ENCODE measurements at places on chromosomes 11 and 22.

DNA sequence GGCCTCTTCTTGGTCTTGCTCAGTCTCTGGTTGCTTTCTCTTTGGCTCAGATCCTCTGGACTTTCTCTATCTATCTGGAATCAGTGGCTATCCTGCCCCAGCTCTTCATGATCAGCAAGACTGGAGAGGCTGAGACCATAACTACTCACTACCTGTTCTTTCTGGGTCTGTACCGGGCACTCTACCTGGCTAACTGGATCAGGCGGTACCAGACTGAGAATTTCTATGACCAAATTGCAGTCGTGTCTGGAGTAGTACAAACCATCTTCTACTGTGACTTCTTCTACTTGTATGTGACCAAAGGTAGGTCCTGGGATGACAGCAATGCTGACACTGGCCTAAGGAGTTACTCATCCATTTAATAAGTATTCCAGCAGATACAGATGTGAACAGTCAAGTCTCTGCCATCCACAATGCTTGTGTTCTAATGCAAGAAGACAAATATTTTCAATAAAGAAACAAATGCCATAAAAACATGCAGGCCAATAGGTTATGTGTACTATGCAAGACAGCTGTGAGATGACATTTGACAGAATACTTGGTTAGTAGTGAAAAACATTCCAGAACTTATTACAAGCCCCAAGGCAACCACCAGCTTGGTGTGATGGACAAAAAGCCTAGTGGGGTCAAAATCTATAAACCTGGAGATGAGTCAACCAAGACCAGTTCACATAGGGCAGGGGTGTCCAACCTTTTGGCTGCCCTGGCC lies 13.4 kb downstream of the KDELR3 start:
- DNase-seq: no peak

- no peak for DNase-seq
Observed at GRCh38 chr11:20360650-20361049, 2.9 kb upstream of the HTATIP2 start.

GRCh38 chr11:73866586-73866996 lies 10.1 kb downstream of the COA4 start:
- peak; percentile 56 for DNase-seq

- no peak for DNase-seq
Observed at GRCh38 chr22:26885441-26886261, 228.3 kb downstream of the MIAT start.

DNA sequence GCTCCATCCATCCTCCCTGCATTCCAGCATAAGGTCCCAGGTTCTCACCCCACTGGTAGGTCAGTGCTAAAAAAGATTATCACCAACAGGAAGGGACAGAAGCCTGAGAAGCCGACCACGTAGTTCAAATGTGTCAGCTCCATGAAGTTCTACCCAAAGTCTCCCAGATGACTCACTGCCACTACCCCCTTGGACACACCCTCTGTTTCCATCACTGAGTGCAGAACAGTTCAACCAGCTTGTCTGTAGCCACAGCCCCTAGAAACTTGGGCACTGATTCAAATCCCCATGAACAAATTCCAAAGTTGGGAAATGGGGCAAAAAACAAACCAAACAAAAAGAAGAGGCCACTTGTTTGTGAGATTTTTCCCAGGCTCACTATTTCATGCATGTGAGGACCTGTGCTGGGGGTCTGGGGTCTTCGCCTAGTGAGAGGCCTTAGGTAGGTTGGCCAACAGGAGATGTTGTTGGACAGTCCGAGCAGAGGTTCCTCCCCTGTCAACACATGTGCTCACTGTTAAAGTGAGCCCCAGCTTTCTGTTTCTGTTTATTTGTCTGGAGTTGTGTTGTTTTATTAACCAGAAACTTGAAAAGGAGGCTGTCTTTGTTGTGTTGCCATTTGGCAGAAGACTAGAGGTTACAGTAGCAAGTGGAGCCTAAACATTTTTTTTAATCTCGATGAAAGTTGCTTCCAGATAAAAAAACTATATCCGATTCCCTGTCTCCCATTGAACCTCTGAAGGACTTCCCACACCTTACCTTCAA lies 24.2 kb upstream of the FLI1 start:
- no peak for DNase-seq

DNA sequence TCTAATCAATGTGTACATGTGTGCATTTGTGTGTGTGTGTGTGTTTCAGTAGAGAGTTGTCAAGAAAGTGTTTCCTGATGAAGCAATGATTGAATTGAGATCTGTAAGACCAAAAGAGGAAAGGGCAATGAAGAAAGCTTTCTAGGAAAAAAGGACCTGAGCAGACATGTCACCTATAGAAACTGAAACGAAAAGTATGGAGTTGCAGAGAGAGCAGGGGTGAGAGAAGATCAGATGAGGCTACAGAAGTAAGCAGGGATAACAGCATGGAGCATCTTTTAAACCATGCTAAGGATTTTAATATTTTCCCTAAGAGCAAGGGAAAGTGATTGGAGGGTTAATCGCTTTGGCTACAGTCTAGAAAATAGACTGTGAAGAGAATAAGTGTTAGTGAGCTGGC lies 1459.4 kb upstream of the TENM4 start:
- DNase-seq: no peak

GRCh38 chr11:92802644-92803043 lies 166.8 kb upstream of the MTNR1B start:
- DNase-seq: no peak

- no peak for DNase-seq
Observed at GRCh38 chr22:27750584-27751265, 50.8 kb downstream of the MN1 start.

GRCh38 chr22:20738394-20739089 lies 35.4 kb upstream of the SERPIND1 start:
- DNase-seq: no peak
